ENCODE measurements at places on chromosomes 5 and 9.

DNA sequence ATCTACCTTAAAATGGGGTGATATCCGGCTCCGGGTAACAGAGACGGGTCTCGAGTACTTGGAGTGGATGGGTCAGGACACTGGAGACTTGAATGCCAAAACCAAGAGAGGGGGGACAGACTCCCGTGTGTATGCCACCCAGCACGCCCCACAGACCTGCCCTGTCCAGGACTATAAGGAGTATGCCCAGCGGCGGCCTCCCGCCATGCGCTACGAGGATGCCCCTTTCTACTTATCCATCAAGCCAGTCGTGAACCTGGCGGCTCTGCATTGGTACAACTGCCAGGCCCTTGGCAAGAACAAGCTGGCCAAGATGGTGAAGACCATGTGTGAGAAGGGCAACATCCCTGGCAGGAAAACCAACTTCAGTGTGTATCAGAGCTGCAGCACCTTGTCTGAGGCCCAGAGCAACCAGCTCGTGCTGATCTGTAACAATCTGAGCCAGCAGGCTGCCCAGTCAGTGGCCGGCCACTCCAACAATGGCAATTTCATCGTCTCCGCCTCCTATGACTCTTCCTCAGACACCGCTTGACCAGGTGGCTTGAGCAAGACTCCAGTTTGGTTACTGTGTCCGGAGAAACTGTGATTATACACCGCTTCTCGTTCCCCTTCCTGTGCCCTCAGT is 99.4 kb downstream of the INIP start:
- DNase-seq, result no peak

- no peak for DNase-seq
Measured at GRCh38 chr9:88721025-88721424, 186.0 kb downstream of the NXNL2 start.

GRCh38 chr5:139574641-139575312 is 13.6 kb downstream of the UBE2D2 start:
- peak; percentile 32 for DNase-seq

DNA sequence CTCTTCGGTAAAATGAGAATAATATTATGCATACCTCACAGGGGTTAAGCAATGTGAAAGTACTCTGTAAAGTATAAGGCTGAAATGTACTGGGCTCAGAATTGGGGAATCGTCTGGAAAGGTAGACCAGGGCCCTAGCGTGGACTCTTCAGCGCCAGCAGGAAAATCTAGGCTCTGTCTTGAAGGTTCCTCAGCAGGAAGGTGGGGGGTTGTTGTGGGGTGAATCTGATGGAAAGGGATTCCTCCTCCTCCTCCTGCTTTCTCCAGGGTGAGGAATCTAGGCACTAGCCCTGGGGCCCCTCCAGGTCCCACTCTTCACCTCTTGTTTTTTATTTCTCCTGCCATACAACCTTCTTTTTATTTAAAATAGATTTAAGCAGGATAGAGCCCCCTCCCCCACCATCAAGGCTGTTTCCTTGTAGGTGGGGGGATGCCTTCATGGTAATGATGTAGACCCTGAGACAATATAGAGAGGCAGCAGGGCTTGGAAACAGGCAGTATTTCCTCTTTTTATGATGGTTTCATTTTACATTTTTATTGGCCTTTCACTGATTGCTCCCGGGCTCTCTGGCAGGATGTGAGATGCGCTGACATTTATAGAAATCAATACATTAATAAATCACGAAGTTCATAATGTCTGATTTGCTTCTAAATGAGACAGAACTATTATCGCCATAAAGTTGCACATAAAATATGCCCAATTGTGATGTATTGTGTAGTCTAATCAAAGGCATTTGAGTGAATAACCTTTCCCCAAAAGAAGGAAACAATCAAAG is 78.9 kb upstream of the GABRP start:
- no peak for DNase-seq

DNA sequence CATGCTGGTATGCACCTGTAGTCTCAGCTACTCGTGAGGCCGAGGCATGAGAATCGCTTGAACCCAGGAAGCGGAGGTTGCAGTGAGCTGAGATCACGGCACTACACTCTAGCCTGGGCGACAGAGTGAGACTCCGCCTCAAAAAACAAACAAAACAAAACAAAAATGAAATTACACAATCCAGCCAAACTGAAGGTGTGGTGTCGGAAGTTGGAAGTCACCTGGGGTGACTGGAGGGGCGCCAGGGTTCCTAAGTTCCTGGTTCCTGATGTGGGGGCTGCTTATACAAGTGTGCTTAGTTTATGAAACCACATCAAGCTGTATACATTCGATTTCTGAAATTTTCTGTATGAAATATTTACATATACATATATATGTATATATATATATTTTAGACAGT is 3.7 kb upstream of the DOLPP1 start:
- DNase-seq, result no peak

DNA sequence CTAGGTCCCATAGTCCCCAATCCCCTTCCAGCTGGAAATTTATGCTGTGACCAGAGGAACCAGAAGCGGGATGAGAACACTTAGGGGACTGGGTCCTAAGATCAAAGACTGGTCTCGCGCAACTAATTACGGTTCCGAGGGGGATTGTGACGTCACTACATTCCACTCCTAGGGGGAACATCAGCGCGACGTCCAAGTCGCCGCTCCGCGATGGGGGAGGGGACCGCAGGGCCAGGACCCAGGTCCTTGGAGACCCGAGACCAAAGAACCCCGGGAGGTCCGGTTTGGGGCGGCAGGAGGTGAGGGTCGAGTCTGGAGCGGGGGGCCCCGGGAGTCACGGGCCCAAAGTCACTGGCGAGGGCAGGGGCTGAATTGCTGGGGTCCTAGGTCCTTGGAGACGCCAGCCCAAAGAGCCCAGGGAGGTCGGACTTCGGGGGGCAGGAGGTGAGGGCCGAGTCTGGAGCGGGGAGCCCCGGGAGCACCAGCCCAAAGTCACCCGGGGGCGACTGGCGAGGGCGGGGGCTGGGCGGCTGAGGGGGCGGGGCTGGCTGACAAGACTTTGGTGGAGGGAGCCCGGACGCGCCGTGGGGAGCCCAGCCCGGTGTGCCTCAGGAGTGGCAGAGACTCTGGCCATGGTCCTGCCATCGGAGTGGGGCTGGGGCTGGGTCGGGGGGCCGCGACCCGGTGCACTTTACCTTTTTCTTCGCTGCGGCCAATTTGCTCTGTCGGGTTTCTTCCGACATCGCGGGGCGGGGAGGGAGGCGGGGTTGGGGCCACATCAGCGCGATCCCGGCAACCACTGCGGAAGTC is at the start of gene GOLGA2:
Gene GOLGA2 (minus strand): TSS at position 810 of the 810 bp plus-strand sequence. CDS start 31 bp downstream, at position 779.
- no peak for DNase-seq

DNA sequence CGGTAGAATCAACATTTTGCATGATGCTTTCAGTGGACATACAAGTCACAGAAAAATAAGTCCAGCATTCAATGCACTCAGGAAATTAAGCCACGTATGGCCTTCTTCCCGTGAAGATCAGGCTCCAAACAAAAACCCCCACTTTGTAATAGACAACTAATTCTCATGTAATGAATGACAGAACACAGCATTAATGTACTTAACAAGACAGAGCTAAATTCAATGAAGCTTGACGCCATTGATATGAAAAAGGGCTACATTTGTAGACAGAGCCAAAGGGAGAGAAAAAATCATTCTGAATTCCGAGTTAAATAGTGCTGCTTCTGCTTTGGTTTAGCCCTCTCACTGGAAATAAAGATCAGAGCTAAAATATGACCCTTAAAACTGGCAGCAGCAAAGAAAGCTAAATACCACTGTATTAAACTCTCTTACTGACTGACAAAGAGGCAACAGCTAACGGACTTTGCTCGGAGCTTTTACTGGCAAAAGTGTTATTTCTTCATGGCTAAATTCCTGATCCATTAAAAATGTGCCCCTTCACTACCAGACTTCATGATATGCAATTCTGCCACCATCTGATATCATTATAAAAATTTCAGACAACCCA is 250.5 kb downstream of the BNC2 start:
- DNase-seq, result no peak

GRCh38 chr5:96426831-96427230 is 6.2 kb downstream of the PCSK1 start:
- no peak for DNase-seq

DNA sequence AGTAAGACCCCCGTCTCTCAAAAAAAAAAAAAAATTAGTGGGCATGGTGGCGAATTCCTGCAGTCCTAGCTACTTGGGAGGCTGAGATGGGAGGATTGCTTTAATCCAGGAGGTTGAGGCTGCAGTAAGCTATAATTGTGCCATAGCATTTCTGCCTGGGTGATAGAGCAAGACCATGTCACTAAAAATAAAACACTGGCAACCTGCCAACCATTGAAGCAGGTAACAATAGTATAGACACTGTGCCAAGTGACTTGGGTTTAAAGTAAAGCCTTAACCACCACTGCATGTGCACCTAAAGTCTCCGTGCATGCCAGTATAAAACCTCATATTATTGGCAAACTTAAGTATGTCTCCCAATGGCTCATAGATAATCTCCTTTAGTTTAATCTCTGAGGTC is 3.4 kb upstream of the APBA1 start:
- no peak for DNase-seq

DNA sequence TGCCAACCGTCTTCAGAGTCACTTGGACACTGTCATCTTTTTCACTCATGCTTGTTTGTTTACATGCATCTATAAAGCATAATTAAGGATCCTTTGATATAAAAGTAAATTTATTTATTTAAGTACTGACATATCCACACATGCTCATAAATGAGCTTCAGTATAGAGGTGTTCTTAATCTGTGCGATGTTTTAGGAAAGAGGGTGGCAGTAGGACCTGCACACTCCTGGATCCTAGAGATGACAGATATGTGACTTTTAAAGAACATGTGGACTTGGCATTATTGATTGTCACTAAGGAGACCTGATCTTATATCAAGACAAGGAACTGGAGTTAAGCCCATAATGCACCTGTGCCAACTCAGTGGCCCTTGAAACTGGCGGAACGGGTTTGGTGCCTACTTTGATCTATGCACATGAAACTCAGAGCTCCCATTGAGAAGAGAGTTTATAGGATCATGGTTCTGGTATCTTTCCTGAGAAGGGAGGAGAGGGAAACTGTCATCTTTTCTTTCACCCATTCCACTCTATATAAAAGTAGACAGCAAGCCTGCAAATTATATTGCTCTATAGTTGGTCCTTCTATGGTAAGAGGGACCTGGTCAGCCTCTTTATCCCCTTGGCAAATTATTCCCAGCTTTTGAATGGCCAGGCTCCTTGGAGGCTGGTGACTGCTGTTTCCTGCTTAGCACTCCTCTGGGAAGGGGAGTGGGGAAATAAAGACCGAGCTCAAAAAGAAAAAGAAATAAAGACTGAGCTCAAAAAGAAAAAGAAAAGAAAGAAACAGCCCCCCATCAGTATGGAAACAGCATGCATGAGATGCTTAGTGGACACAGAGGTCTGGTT is 57.8 kb upstream of the LIFR start:
- no peak for DNase-seq

DNA sequence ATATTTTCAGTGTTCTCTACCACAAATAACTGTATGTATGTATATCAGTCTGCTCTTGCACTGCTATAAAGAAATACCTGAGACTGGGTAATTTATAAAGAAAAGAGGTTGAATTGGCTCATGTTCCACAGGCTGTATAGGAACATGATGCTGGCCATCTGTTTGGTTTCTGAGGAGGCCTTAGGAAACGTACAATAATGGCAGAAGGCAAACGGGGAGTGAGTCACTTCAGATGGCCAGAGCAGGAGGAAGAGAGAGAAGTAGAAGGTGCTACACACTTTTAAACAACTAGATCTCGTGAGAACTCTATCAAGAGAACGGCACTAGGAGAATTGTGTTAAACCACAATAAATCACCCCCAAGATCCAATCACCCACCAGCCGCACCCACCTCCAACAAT is 121.7 kb downstream of the ADAMTS6 start:
- no peak for DNase-seq

GRCh38 chr9:99058964-99059921 is 45.7 kb upstream of the TGFBR1 start:
- peak; percentile 66 for DNase-seq

GRCh38 chr5:180803181-180804128 is 849 bp upstream of the MGAT1 start:
- DNase-seq, result no peak

GRCh38 chr5:113721171-113721570 is 207.7 kb downstream of the YTHDC2 start:
- DNase-seq, result no peak

DNA sequence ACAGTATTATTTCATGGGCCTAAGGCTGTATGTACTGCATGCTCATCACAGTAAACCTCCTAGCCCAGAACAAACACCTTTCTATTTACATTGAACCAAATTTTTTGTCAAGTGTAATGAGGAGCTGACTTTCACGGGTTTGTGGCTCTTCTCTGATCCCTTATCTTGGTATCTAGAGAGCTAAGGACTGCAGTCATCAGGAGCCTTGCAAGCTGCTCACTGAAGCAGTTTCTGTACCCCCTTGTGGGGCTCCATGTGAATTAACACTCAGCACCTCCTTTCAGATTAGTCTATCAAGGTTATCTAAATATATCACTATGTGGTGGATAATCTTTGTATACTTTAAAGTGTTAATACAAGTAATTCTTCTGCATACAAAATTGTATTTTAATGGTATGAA is 108.2 kb downstream of the AUH start:
- DNase-seq, result peak; percentile 4

GRCh38 chr9:73680831-73681230 is 529.2 kb downstream of the ANXA1 start:
- no peak for DNase-seq

DNA sequence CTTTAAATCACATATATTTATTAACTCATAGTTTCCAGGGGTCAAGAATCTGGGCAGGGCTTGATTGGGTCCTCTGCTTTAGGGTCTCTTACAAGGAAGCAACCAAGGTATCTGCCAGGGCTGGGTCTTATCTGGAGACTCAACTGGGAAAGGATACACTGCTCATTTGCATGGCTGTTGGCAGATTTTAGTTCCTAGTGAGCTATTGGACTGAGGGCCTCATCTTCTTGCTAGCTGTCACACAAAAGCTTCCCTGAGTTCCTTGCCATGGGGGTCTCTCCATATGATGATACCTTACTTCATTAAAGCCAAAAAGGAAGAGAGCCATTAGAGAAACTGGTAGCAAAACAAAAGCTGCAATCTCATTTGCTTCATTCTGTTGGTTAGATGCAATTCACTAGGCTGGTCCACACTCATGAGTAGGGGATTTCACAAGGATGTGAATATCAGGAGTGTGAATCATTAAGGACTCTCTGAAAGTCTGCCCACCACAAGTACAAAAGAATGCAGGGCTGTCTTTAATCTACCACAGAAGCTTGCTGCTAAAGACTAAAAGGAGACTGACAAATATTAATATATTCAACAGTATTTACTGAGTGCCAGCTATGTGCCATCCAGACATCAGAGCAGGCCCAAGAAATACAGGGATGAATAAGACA is 42.0 kb upstream of the TIMD4 start:
- no peak for DNase-seq

- DNase-seq, result no peak
Measured at GRCh38 chr5:21236971-21237427, 1249.0 kb upstream of the CDH18 start.

DNA sequence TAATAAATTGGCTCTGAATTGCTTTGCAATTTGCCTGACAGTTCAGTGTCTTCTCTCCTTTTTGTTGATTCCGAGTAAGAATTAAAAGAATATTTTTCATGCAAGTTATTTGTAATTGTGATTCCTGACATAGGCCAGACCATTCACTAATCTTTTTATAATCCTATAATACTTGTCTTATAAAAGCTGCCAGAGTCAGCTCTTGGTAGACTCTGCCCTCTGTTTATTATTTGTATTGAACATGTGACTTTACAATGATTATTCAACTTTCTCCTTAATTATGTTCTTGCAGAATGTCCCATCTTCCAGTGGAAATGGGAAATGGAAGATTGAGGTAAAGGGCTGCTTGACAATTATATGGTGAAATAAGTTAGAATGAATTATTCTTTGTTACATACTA is 121.0 kb downstream of the SV2C start:
- DNase-seq, result no peak

- no peak for DNase-seq
Measured at GRCh38 chr9:128903871-128904620, 16.7 kb upstream of the PHYHD1 start.
